ENCODE measurements at places on chromosomes 4 and X.

DNA sequence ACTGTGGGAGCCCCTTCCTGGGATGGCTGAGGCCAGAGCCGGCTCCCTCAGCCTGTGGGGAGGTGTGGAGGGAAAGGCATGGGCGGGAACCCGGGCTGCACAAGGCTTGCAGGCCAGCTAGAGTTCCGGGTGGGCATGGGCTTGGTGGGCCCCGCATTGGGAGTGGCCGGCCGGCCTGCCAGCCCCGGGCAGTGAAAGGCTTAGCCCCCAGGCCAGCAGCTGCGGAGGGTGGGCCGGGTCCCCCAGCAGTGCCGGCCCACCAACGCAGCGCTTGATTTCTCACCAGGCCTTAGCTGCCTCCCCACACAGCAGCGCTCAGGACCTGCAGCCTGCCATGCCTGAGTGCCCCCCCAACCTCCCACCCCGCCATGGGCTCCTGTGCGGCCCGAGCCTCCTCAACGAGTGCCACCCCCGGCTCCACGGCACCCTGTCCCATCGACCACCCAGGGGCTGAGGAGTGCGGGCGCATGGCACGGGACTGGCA, 78.0 kb downstream of the COX7B2 start:
- DNase-seq: no peak

GRCh38 chrX:31580726-31581125, 508.9 kb upstream of the FTHL17 start:
- no peak for DNase-seq

GRCh38 chrX:134026565-134027311, 41.3 kb upstream of the GPC3 start:
- no peak for DNase-seq

- DNase-seq: no peak
Measured at GRCh38 chrX:9285342-9285771, 179.5 kb upstream of the TBL1X start.

GRCh38 chr4:12165616-12166015, 736.9 kb upstream of the HS3ST1 start:
- no peak for DNase-seq

DNA sequence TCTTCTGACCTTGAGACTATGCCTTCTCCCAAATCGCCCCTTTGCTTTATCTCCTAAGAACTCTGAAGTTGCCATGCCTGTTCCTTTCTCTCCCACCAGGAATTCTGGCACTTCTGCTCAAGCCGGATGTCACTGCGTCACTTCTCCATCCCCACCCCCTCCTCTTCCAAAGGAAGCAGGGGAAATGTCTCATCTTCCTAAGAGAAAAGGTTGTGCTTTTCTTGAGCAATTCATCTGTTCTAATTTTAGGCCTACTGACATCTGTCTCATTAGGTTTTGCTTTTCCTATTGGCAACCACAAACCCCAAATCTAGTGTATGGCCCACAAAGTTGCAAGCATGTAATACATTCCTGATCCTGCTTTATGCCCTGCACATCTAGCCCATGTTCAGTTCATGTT, 163.1 kb upstream of the PLAC1 start:
- DNase-seq: no peak
